ENCODE measurements at places on chromosomes 1 and 21.

DNA sequence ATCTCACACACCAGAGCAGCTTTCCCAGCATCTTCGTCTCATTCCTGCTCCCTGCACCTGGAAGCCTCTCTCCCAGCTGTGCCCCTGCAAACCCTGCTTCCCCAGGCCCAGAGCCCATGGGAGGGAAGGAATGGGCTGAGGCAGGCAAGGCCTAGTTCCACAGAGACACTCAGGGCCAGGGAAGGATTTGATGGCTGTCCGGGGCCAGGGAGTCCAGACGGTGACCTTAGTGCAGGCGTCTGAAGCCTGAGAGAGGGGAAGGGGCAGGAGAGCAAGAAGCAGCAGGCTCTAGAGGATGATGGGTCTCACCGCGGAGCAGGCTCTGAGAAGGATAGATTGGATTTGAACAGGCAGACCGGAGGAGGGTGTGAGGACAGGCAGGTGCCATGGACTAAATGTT is 22.2 kb upstream of the TNNI1 start:
- no peak for DNase-seq

DNA sequence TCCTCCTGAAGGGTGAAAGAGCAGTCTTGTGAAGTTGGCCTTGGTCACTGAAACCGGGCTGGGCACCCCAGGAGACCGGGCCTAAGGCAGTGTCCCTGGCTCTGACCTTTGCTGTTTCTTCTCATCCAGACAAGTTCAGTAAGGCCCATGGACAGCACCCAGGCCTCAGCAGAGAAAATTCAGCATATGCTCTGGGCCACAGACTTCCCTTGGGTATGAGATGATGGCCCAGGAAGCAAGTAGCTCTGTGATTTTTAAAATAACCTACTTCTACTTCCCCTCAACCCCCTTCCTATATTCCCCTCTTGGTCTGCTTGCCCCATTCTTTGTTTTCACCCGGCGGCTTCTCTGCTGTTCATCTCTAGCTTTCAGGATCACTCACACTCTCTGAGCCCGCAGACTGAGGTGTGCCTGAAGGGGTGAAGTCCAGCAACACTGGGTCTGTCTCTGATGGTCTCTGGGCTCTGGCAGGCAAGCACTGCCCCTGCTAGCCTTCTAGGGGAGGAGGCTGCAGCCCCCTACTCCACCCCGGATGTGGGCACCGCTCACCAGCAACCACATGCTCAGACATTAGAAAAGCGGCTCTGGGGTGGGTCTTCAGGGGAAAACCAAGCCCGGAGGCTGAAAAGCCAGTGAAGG is 2.9 kb upstream of the GPR25 start:
- DNase-seq: no peak

DNA sequence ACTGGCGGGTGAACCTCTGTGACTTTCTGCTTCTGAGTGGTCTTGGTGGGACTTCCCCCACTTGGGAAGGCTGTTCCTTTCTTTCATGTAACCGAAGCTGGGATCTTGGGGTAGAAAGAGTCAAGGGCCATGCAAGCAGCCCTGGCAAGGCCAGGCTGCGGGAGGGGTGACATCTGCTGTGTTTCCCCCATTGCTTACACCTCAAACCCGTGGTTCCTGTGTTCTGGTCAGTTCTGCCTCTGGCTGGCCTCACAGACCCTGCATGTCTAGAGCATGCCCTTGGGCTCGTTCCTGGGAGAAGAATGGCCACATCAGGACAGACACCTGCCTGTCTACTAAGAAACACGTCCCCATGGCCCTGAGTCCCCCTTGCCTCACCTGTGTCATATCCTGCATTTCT is 207.7 kb downstream of the DYRK1A start:
- DNase-seq: no peak

- peak; percentile 84 for DNase-seq
Observed at GRCh38 chr1:157156058-157156541, 17.9 kb upstream of the ETV3 start.

DNA sequence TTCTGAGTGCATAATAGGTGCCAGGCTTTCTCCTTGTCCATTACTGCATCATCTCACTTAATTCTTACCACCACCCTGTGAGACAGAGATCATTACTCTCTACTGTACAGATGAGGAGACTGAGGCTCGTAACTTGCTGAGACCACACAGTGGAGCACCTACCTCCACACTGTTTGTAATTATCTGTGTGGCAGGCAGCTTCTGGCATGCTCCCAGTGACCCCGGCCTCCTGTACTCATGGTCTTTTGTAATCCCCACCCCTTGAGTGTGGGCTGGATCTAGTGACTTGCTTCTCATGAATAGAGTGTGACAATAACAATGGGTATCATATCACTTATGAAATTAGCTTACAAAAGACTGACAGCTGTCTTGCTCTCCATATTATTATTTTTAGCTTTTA is 407.3 kb downstream of the MATN1 start:
- no peak for DNase-seq

DNA sequence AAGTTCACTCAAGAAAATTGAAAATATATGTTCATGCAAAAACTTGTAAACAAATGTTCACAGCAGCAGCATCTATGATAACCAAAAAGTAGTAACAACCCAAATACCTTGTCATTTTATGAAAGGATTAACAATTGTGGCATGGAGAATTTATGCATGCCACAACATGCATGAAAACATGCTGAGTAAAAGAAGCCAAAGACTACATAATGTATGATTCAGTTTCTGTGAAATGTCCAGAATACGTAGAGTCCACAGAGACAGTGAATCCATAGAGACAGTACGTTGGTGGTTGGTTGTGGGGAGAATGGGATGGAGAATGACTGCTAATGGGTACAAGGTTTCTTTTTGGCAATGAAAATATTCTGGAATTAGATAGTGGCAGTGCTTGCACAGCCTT is 148.7 kb downstream of the MAST2 start:
- DNase-seq: no peak

All from hematopoietic multipotent progenitor cell treated with erythropoietin and hydrocortisone succinate and interleukin-3 and kit ligand, for 4 days (in vitro differentiated cells).